Activated CD8-positive, alpha-beta memory T cell treated with anti-CD3 and anti-CD28 coated beads for 1 hour (primary cell): ENCODE measurements at places on chromosomes 12 and 14.

DNA sequence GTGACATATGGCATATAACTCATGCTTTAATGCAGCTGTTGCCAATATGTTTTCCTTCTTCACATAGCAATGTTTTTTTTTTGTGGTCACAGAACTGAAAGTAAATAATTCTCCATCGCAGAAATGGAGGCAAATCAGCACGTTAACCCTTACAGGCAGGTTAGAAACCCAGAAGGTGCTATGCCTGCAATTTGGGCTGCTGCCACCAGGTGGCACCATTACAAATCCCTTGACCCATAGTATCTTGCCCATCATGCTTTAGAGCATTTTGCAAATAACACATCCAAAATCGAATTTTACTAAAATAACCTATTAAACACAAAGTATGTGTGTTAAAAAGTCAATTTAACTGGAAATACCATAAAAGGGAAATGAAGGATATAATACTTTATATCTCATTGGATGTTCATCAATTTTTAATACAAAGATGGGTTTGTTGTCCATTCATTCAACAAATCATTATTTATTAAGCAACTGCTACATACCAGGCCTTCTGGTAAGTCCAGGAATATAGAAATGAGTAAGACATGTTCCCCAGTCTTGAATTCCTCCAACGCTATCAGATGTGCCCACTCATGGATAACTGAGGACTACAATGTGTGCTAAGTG is 340.1 kb downstream of the GLT1D1 start:
- no peak for DNase-seq

DNA sequence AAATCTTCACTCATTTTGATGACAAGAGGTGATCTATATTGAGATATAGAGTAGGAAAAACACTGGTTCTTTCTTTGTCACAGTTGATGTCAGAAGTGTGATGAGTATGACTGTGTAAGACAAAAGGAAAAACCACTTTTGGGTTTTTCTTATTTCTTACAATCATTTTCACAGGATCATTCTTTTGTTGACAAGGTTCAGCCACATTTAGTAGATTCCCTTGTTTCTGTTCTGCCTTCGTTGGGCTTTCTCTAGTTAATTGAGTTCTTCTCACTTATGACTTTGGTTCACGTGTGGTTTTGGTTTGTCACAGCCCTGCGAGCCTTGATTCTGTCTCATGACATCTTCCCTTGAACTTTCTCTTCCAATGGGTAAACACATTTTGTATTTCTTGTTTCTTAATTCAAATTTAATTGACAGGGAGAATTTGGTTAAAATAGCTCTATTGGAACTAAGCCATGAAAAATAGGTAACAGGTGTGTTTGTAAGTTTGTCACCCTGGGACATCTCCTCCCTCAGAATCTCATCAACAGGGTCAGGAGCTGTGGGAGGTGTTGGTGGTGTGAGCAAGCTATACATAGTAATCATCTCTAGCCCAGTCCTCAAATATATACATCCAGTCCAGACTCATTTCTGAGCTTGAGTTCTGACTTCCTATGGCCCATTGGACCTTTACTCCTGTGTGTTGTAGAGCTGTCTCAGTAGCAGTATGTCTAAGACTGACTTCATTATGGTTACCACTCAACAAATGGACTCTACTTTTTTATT is 255.3 kb downstream of the BMP4 start:
- DNase-seq, result no peak

DNA sequence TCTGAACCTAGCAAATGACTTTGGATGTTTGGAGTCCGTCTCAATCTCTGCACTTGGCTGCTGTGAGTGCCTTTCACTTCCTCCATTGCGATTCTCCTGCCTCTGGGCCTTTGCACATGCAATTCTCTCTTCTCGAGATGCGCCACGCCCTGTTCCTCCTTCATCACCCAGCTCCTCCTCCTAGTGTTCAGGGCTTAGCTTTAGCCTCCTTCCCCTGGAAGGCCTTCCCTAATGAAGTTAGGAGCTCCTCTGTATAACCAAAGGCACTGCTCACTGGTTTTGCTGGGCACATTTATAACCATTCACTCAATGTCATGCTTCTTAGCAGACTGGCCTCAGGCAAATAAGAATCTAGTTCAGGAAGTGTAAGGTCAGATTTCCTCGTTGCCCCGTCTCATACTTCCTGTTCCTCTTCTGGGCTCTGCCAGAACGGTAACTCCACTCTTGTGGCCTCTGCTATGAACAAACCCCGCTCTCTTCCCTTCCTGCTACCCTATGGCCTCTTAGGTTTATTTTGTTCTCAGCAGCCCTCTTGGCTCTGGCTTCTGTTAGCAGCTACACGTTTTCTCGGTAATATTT is 171.4 kb downstream of the CRADD start:
- DNase-seq, result no peak

DNA sequence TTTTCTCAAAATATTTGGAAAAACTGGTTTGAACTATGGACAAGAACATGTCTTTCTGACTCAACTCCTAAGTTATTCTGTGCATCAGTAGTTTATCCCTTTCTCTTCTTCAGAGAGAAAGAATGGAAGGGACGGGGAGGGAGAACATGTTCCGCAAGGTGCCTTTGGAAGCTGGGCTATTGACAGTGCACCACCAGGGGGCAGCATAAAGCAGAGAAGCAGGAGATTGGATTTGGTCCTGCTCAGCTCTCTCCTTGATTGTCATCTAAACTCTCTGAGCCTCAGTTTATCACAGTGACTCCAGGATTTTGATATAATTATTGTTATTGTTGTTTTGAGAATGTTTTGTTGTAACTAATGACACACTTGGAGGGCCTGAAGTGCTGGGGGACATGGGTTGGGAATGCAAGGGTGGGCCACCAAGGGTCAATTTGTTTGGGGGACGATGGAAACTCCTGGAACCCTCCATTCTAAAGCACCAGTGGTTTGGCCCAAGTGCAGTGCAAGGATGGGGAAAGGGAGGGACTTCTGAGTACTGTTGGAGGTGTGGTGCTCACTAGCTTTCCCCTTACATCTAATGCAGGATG is 45.3 kb upstream of the ANO6 start:
- peak; percentile 75 for DNase-seq

GRCh38 chr14:73977896-73978295 is 27.8 kb downstream of the COQ6 start:
- no peak for DNase-seq

GRCh38 chr14:89429199-89430181 is 12.5 kb upstream of the FOXN3 start:
- no peak for DNase-seq

GRCh38 chr12:40034712-40035111 is 71.2 kb downstream of the SLC2A13 start:
- no peak for DNase-seq

DNA sequence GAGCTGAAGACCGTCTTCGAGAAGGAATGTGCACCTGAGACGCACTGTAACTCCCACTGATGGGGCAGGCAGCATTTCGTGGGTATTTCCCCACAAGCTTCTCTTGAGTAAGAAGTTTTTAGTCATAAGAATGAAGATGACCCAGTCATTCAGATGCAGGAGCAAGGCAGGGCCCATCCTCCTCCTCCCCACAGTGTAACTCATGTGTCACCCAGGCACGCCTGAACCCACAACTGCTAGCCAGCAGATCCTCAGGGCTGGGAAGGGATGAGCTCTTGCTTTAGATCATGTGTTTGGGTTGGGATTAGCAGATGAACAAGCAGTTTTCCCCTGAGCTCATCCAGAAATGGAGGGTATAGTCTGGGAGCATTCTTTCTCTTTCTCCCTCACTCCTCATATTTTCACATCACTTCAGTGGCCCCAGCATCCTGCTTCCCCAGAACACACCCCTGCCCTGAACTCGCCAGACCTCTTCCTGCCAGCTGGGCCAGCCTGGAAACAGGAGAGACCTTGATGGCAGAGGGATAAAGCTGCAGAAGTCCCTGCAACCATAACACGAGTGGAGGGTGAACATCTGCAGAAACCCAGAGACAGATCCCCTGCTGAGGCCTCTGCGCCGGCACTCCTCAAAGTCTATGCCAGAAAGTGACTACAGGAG is 73.3 kb downstream of the B4GALNT3 start:
- DNase-seq, result no peak

DNA sequence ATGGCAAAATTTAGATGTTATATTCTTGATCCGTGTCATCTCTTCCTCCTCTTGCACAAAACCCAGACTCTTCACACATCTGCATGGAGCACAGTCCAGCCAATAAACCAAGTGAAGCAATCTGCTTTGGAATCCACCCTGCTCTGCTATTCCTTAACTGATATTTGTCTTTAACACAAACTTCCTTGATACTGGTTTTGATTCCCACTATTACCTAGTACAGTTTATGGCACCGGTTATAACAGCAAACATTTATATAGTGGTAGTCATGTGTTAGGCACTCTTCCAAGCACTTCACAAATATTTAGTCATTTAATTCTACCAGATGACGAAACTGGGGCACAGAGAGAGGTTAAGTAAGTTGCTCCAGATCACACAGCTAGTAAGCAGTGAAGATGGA is 12.5 kb downstream of the STYK1 start:
- no peak for DNase-seq

GRCh38 chr12:95116773-95117172 is 43.4 kb upstream of the NR2C1 start:
- no peak for DNase-seq
